ENCODE measurements at places on chromosomes 1 and 21. TPM values are rescaled to one million over a fixed set of nuclear protein-coding genes. Genes with fewer than 3 reads are reported as not detected.

The PTGS2 gene
- 1.4 TPM for total RNA-seq

The SLC5A9 gene
- total RNA-seq = 0.74 TPM

The F5 gene
- total RNA-seq = not detected

GRCh38 chr21:45943630-45944540 lies 37.7 kb upstream of the COL6A1 start:
- DNase-seq = no peak

DNA sequence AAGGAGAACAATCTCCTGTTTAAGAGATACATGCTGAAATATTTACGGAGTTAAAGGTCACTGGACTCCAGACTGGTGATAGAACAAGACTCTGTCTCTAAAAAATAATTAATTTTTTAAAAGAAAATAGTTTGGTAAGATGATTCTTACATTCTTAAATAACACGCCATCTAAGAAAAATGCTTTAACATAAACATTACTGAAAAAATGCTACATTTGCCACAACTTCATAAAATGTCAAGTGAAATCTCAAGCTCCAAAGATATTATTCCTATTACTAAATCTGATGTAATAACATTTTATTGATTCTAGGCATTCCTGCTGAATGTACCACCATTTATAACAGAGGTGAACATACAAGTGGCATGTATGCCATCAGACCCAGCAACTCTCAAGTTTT lies 4.1 kb downstream of the ANGPTL3 start:
- DNase-seq = no peak
